Stimulated activated CD4-positive, alpha-beta T cell treated with anti-CD3 and anti-CD28 coated beads, Interleukin-12 subunit alpha, Interleukin-12 subunit beta, amount 100 ng/mL, for 4 hours (primary cell): ENCODE measurements at places on chromosomes 2 and 18.

DNA sequence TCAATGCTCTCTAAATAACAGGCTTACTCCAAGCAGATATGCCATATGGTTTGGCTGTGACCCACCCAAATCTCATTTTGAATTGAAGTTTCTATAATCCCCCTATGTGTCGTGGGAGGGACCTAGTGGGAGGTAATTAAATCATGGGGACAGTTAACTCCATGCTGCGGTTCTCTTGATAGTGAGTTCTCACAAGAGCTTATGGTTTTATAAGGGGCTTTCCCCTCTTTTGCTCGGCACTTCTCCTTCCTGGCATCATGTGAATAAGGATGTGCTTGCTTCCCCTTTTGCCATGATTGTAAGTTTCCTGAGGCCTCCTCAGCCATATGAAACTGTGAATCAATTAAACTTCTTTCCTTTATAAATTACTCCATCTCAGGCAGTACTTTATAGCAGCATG, 302.7 kb upstream of the ZC3H15 start:
- DNase-seq: no peak

- no peak for DNase-seq
Measured at GRCh38 chr18:78080081-78080480, 830.4 kb downstream of the GALR1 start.

- DNase-seq: no peak
Measured at GRCh38 chr2:231554327-231554726, 24.1 kb upstream of the NMUR1 start.

DNA sequence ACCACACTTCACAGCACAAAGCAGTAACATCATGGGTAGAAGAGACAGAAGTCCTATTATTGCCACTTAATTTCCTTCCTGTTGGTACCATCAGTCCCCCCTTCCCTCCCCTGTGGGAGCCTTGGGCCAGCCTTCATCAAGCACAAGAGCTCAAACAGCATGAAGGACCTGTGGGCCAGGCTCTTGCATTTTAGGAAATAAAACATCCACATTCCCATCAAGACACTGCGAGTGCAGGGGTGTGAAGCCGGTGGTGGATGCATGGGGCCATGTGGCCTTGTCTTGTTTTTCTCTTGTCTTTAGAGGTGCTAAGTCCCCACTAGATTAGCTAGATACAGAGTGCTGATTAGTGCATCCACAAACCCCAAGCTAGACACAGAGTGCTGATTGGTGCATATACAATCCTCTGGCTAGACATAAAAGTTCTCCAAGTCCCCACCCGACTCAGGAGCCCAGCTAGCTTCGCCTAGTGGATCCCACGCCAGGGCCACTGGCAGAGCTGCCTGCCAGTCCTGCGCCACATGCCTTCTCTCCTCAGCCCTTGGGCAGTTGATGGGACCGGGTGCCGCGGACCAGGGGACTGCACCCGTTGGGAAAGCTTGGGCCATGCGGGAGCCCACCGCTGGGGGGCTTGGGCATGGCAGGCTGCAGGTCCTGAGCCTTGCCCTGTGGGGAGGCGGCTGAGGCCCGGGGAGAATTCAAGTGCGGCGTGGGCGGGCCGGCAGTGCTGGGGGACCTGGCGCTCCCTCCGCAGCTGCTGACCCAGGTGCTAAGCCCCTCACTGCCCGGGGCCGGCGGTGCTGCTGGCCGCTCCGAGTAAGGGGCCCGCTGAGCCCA, 14.7 kb upstream of the PXDN start:
- no peak for DNase-seq

DNA sequence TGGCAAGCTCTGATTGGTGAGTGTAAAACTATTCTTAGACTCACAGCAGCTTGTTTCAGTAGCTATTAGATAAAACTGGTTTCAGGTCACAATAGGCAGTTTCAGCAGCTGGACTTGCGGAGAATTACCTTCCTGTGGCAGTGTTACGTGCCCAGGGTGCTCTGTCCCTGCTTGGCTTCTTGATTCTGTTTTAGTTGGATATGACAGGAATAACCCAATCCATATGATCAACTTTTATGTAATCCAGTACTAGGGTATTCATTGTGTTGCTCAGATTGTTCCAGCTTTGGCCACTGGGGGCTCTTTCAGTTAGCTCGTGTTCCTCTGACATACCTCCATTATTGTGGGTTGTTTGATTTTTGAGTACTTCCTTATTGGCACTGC, 43.1 kb downstream of the INPP4A start:
- DNase-seq: no peak

GRCh38 chr18:48663096-48663930, 124.5 kb downstream of the CTIF start:
- no peak for DNase-seq

DNA sequence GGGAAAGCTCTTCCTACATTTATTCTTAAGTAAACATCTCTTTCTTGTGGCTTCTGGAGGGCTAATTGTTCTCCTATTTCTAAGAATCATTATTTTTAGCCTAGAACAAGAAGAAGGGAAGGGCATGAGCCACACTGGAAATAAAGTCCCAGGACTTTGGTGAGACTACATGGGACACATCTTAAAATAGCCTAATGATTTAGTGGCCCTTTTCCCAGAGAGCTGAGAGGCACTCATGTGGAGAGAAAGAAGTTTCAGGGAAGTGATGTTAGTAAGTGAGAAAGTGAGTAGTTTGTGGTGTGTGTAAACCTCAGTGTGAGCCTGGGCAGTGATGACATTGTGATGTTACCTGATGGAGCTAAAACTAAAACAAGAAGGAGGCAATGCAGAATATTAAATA, 14.6 kb downstream of the ITGA4 start:
- DNase-seq: no peak

- DNase-seq: no peak
Measured at GRCh38 chr2:174846218-174846617, 81.9 kb upstream of the CHRNA1 start.

DNA sequence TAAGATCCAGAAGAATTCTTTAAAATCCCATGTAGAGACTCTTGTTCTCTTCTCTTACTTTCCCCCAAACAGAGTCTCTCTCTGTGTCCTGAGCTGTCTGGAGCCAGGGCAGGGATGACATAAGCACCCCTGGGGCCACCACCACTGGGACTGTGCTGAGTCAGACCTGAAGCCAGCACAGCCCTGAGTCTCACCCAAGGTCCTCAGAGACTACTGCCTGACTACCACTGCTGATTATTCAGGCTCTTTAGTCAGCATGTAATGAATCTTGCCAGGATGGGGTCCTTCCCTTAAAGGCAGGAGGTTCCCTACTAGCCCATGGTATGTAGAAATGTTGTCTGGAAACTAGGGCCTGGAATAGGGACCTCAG, 34.9 kb upstream of the DYNC1I2 start:
- no peak for DNase-seq

DNA sequence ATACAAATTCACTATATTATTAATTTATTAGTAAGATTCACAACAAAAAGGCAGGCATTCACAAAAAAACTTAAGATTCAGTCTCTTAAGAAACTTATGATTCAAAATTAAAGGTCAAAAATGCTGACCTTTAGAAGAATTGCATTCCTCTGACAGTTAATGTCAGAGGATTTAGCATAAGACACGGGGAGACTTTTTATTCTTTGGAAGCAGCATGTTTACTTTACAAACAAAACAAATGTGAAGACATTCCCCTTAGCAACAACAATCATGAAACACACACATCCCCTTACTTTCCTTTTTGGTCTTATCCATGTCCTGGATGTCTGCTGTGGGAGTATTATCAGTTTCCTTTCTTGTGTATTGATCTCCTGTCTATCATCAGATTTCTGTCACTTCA, 117.1 kb downstream of the RAD51AP2 start:
- DNase-seq: no peak

DNA sequence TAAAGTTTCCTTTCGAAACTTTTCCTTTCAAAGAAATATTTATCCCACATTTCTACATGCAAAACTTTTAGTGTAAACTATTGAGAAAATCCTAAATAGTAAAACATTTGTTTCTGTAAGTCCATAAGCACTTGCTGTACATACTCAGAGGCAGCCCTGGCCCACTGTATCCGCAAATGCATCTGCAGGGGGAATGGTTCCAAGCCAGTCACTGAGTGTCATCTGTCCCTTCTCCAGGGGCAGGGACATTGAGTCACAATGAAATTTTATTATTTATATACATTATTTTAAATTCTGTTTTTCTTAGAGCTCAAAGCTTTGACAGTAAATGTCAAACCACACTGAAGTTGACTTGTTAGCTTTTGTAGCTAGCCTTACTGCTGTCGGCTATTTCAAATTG, 367.2 kb downstream of the MTX2 start:
- DNase-seq: no peak

DNA sequence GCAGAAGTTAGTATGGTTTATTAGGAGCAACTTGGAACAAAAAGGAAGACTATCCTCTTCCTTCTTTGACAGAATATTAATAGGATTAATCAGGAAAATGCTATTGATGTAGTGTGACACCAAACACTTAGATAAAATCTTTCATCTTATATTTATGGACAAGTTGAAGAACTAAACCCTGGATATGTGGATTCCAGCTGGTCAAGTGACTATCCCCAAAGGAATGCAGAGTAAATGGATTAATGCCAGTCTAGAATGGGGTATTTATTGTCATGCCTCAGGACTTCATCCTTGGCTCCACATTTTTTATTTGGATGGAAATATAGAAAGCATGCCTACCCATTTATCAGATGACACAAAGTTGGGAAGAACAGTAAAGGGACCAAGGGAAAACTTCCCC, 124.0 kb upstream of the TTC39C start:
- no peak for DNase-seq

- no peak for DNase-seq
Measured at GRCh38 chr18:75369026-75369721, 58.3 kb downstream of the SMIM21 start.

GRCh38 chr2:41989501-41990180, 58.2 kb upstream of the PKDCC start:
- no peak for DNase-seq

GRCh38 chr2:169237286-169237685, 125.0 kb downstream of the LRP2 start:
- no peak for DNase-seq

GRCh38 chr2:228507231-228507824, 325.8 kb upstream of the SPHKAP start:
- no peak for DNase-seq

GRCh38 chr18:29377346-29377745, 1200.4 kb upstream of the CDH2 start:
- no peak for DNase-seq

DNA sequence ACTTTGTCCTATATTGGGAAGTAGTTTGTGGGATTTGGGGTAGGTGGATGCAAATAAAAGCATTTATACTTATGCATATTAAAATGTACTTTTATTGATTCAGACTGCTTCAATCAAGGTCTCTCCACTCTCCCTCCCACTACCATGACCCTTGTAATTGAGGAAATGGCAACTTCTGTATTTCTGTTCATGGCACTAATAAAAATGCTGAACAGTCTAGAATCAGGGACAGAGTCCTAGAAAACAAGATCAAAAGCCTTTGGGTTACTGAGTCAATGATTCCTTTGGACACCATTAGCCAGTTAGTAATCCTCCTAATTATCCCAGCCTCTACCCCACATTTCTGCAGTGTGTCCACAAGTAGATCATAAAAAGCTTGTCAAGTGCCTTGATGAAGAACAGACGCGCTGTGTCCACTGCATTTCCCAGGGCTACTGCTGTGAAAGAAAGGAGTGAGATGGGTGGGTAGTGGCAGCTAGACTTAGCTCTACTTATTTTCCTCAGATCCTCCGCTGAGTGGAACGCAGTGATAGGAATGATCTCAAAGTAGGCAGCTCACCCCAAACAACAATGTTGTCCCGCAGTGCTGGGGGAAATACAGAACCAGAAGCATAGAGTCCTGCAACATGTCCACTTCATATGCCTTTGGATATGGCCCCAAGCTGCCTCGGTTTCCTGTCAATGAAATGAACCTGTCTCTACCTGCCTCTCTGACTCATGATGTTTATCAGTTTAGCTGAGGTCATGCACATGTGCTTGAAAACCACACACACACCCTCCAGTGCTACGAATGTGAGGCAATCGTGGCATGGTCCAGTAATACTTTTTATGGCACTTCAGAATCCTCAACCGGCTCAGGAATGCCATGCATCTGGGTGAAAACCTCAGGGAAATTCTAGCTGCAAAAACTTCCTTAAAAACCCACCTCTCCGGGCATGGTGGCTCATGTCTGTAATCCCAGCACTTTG, 115.5 kb downstream of the COL6A3 start:
- no peak for DNase-seq

GRCh38 chr2:31947871-31948270, 62.9 kb downstream of the MEMO1 start:
- DNase-seq: no peak

DNA sequence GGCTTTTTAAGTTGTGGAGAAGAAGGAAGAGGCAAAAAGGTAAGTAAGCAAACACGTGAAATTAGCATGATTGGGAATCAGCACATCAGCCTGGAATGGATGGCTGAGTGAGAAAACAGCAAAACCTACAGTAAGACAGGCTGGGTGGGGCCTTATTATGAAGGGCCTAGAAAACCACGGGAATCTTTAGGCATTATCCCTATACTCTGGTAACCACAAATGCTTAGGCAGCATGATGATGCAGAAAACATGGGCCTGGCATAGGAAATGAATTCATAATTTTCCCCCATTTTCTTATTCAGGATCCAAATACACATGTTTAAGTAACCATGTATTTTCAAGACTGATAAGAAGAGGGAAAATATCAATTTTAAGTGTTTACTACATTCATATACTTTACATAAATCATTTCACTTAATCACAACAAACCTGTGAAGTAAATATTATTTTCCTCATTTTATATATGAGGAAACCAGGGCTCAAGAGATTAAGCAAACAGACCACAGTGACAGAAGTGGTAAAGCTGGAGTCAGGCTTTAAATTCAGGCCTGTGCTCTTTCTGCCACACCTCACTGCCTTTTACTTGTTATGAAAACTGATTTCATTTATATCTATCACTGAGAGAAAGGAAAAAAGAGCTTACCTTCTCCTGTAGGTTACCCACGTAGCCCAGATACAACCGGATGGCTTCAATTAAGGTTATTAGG, 4.0 kb downstream of the TMEM17 start:
- DNase-seq: no peak

DNA sequence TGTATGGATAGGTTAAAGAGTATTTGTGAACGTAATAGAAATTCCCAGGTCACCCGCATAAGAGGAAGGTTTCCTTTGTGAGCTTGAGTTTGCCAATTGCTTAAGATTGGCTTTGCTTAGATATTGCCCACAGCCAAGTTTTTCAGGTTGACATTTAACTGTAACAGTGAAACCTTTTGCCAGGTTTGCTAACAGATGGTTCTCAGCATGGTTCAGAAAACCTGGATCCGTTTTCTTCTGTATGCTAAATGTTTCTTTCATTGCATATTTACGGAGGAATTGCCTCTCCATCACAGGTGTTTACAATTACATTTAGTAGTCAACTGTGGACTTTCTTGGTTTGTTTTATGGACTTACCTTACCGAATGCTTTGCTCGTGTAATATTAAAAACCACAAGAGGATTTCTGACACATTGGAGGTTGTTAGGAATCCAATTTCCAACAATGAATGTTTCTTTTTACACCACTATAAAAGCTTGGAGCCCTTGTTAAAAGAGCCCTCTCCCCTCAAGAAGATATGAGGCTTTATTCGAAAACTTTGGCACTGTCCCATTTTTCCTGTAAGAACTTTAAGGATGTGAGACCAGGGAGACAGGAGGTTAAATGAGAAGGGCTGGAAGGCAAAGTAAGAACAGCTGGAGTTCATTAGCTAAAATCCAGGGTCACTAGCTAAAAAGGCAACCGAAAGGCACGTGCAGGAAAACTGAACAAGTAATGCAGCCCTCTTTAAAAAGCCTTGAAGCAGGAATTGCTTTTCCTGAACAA, 7.8 kb downstream of the CDK15 start:
- no peak for DNase-seq

- DNase-seq: no peak
Measured at GRCh38 chr2:59779571-59779970, 773.9 kb downstream of the BCL11A start.

- no peak for DNase-seq
Measured at GRCh38 chr2:161954103-161954502, 119.9 kb downstream of the DPP4 start.
